Left lobe of liver (tissue), 2 donors: ENCODE measurements at places on chromosomes 3 and 15. TPM values are rescaled to one million over a fixed set of nuclear protein-coding genes. Genes with fewer than 3 reads are reported as not detected.

DNA sequence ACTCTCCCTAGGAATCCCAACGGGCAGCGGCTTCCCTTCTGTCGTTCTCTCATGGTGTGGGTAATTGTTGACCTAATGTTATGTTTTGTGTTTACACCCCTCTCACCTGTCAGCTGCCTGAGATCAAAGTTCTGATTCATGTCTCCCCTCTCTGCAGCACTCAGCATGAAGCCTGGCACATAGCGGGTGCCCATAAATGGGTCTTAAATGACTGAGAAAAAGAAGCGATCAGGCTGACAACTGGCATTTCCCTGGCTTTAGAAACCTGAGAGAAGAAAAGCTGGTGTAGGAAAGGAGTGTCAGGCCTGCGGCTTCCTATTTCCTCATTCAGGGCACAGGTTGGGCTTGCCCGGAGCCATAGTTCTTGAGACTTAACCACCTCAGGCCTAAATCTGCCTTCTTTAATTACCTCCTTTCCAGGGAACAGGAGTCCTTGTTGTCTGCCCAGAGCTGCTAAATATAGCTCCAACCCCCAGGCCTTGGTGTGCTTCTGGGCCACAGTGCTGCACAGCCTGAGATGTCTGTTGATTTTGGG, 31.8 kb downstream of the LPP start:
- DNase-seq: peak; percentile 58

DNA sequence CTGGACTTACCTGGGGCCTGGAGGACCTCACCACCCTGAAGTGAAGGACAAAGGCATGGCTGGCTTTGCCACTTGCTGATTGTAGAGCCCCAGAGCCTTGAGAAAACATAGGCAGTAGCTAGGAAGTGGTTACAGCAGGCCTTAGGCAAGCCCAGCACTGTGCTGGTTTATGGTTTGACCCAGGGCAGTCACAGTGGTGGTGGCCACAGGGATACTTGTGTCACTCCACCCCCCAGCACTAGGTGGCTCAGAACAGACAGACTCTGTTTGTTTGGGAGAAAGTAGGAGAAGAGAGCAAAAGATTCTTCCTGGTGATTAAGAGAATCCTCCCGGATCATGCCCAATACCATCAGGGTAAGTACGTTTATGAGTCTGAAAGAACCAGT, 13.2 kb upstream of the COL8A1 start:
- no peak for DNase-seq

The IGSF11 gene
- total RNA-seq: 0.08 TPM

GRCh38 chr3:195558602-195559001, 15.5 kb upstream of the PPP1R2 start:
- no peak for DNase-seq

GRCh38 chr3:105480768-105481167, 114.1 kb downstream of the ALCAM start:
- no peak for DNase-seq

The LMOD3 gene
- not detected for total RNA-seq

The MED12L gene
- 0.15 TPM for total RNA-seq

The GNAT1 gene
- total RNA-seq: 0.08 TPM

GRCh38 chr15:60152386-60152785, 148.3 kb downstream of the FOXB1 start:
- DNase-seq: no peak

- DNase-seq: peak; percentile 72
These were observed 1.3 kb downstream of the GNAT1 start for GRCh38 chr3:50192689-50193141.
